Caco-2 (cell line): ENCODE measurements at places on chromosomes 7 and 10. TPM values are rescaled to one million over a fixed set of nuclear protein-coding genes. Genes with fewer than 3 reads are reported as not detected.

DNA sequence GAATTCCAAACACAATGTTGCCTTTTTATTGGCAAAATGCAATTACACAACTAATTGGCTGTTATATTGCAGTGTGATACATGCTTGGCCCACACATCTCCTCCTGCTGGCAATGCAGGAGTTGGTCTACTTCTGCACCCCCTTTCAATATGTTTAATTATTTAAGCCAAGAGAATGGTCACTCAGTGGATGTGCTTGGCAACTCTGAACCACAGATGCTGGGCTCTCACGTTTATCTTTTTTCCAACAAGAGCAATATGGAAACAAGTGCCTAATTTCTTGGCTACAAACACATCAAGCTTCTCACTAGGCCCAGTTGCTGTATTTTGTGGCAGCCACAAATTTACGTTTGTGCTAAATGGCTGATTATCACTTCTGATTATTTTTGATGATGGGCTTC lies 1149.2 kb upstream of the CELF2 start:
- DNase-seq: no peak

- no peak for DNase-seq
Measured at GRCh38 chr7:67620216-67620933, 623.7 kb downstream of the TYW1 start.

The PLCE1 gene
- 10.7 and 12.8 TPM in 2 replicates for total RNA-seq

The ASB10 gene
- total RNA-seq: not detected in 2 replicates

DNA sequence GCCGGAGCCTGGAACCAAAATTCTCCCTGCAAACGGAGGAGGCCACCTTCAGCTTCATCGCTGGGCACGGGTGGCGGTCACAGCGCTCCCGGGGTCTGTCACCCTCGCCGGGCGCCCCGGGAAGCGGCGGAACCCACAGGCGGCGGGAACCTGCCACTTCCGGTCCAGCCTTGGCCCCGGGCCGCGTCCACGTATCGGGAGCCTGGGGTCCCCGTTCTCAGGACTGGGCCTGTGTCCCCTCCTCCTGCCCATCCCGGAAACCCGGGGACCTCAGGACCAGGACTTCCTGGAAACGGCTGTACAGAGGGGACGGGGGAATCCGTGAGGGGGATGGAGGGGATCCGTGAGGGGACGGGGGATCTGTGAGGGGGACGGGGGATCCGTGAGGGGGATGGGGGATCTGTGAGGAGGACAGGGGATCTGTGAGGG lies 25.4 kb downstream of the PDGFA start:
- DNase-seq: no peak
